Activated CD4-positive, alpha-beta memory T cell treated with anti-CD3 and anti-CD28 coated beads for 36 hours (primary cell): ENCODE measurements at places on chromosomes 3 and 15.

GRCh38 chr3:172379372-172379771 is 68.9 kb downstream of the GHSR start:
- no peak for DNase-seq

DNA sequence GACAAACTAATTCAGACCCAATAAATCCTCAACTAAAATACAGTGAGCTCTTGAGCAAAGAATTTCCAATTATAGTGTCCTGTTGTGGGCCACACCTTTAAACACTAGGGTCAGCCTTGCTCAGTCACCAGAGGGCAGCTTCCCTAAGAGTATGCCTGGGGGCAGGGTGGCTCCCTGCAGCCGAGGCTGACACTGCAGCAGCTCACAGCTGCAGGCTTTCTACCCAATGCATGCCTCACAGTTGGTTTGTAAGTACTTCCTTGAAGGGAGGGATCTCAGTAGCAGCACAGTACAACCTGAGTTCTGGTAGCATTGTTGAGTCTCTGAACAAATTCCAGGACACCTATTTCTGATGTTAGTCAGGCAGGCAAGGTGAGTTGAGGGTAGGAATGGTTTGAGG is 335.6 kb downstream of the TUSC7 start:
- DNase-seq = no peak

- DNase-seq = no peak
These were observed 29.7 kb downstream of the CYFIP1 start for GRCh38 chr15:22950256-22950990.

DNA sequence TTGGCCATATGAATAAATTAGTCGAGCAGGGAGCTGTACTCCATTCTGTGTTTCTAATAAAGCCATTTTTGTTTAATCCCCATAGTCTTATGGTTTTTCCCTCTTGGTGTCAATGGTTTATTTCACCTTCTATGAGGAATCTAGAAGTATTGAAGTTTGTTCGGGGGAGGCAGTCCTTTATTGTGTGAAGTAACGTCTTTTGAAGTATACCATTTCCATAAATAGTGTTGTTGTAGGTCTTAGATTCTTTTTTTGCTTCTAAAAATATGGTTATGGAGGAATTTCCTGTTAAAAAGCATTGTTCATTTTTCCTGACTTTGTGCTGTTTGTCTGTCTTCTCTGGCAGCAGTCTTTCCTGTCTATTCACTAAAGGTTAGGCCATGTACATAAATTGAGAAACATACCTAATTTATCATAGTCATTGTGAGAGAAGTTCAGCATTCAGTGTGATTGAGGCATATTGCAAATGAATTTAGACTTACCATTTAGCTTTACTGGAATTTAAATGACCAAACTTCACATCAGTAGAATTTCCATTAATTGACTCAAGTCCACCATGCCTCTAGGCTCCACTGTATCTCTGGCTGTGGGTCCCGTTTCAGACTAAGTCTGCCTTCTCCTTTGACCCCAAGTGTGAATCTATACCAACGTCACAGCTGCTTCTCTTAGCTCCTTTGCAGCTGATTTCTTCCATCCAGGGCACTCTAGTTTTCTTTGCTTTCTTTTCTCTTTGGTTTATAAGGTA is 37.3 kb downstream of the YEATS2 start:
- DNase-seq = no peak

DNA sequence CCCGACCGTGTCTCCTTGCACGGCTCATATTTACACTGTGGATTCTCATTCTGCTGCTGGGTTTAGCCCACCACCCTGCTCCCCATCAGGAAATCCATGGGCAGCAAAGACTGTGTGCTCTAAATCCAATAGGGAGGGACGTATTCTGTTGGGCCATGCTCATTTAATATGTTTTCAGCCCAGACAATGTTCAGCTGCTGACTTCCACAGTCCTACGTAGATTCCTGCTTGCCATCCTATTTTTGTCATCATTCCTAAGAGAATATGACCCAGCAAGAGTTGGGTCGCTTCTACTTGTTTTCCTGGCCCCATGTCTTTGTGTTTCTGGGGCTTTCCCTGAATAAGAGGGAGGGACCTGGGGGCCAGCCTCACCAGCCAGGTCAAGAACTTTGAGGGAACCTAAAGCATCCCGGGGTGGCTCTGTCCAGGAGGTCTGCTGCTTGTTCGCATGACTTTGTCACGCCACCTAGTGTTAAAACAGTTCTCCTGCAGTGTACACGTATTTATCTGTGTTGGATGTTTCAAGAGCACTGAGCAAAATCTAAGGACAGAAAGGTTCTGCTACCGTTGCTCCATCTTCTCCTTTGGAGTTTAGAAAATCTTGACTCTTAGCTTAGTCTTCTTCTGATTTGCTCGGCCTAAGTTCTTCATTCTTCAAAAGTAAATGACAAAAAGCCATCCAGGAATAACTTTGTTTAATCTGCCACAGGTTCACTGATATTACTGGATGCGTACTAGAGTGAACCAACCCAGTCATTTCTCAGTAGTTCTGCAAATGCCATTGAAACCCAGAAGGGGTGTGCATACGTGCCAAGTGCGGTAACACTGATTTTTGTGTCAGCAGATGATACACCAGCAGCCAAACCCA is 79.8 kb upstream of the NR2E3 start:
- DNase-seq = peak; percentile 30

DNA sequence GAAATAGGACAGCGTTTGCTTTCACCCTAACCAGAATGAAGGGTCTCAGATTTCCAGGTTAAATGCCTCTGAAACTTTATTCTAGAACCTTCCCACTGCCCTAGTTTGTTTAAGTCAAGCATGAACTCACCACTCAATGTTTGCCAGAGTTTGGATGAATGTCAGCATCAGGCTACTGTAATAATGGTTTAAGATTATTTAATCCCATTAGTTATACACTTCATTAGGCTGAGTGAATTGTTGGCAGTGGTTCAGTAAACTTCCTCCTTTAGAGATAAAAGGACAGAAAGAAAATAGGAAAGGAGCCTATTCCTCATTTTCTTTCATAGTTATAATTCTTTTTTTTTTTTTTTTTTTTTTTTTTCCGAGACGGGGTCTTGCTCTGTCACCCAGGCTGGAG is 401.9 kb upstream of the TPRG1 start:
- no peak for DNase-seq

GRCh38 chr3:194284351-194284750 is 66.8 kb downstream of the CPN2 start:
- DNase-seq = no peak

DNA sequence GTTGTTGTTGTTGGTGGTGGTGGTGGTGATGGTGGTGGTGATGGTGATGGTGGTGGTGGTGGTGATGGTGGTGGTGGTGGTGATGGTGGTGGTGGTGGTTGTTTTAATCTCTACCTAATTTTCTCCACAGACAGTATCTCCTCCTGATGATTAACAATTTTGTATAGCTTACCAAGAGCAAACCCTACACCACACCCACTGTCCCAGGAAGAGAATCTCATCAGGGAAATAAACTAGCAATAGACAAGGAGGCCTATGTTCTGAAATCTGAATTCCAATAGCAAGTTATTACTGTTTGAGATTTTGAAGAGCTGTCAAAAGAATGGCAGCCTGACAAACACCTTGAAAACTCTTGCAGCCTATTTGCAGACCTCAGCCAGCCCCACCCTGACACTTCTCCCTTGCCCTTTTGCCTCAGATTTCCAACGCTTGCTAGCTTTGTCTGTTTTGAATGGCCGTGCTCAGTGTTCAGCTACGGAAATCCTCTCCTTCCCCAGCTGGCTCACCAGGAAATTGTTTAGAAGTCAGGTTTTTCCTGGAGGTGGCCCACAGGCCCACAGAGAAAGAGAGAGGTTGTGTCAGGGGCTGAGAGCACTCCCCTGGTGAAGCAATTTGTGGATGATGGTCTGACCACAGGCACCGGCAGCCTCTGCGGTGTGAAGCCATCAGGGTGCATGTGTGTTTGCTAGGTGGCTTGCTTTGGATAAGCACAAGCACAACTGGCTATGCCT is 101.6 kb downstream of the MAGI1 start:
- no peak for DNase-seq

- DNase-seq = no peak
These were observed 31.0 kb downstream of the EPHB3 start for GRCh38 chr3:184592371-184593219.

DNA sequence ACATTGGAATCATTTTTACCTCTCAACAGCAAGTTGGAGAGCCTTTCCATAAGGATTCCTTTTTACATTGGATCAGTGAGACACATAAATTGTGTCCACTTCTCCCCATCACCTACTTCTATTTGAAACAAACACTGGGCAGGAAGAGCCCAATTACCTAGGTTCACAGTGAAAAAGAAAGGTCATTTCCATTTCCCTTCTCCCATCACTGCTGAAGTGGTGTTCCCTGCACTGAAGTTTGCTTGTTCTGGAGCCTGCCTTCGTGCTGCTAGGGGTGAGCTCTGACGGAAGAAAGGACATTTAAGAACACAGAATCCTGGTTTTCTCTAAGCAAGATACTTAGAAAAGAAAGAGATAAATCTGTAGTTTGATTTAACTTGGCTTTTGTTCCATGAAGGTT is 123.8 kb upstream of the ZBTB20 start:
- DNase-seq = no peak

DNA sequence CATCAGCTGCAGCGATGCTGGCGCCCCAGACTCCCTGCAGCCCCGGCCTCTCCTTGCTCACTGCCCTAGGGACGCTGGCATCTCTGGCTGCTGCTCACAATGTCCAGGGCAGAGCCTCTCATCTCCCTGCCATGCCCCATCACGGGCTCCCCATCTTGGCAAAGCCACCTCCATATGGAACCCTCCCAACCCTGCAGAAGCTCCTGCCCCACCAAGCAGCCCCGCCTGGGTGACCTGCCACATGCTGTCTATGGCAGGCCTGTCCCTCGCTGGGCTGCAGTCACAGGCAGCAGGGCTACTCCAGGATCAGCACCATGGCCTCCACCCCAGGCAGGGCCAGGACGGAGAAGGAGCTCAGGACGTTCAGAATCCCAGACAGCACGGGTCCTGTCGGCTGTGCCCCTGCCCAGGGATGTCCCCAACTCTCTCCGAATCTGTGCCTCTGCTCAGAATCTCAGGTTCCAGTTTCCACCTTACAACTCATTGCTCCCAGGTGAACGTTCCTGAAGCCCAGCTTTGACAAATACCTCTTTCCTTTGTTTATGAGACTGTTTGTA is 58.4 kb downstream of the PLXNA1 start:
- no peak for DNase-seq

DNA sequence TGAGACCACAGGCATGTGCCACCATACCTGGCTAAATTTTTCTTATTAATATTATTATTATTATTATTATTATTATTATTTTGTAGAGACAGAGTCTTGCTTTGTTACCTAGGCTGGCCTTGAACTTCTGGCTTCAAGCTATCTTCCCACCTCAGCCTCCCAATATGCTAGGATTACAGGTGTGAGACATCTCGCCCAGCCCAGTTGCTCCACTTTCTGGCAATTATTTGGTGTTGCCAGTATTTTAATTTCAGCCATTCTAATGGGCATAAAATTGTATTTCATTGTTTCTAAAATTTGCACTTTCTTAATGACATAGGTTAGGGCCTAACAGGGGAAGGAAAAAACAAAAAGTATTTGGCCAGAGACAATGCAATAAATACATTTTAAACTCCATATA is 1217.6 kb upstream of the ALCAM start:
- DNase-seq = no peak

GRCh38 chr15:25790000-25790660 is 73.0 kb downstream of the ATP10A start:
- peak; percentile 75 for DNase-seq
